ENCODE measurements at places on chromosomes 12 and 14. TPM values are rescaled to one million over a fixed set of nuclear protein-coding genes. Genes with fewer than 3 reads are reported as not detected.

FOXG1 gene
- total RNA-seq, result not detected

MYF5 gene
- total RNA-seq, result not detected

FGF6 gene
- not detected for total RNA-seq

C14orf93 gene
- total RNA-seq, result 6.0 TPM

INHBC gene
- total RNA-seq, result not detected
